ENCODE measurements at places on chromosomes 2 and 18.

- DNase-seq = no peak
These were observed 59.9 kb downstream of the MSH6 start for GRCh38 chr2:47842846-47843245.

- no peak for DNase-seq
These were observed 27.6 kb downstream of the TTR start for GRCh38 chr18:31619291-31619690.

GRCh38 chr2:18957909-18958308 is 368.5 kb upstream of the NT5C1B start:
- DNase-seq = no peak

- DNase-seq = no peak
These were observed 14.9 kb downstream of the CEBPZOS start for GRCh38 chr2:37211212-37211611.

- DNase-seq = no peak
These were observed 37.8 kb upstream of the FZD5 start for GRCh38 chr2:207807516-207807915.

- no peak for DNase-seq
These were observed 8.4 kb downstream of the ASB1 start for GRCh38 chr2:238434846-238435751.

GRCh38 chr18:24497031-24497754 is 36.8 kb downstream of the HRH4 start:
- no peak for DNase-seq

Data from CD8-positive, alpha-beta T cell (primary cell).